LHCN-M2 (cell line): ENCODE measurements at places on chromosomes 11 and 22. TPM values are rescaled to one million over a fixed set of nuclear protein-coding genes. Genes with fewer than 3 reads are reported as not detected.

The PLEKHA7 gene
- 0.13 and 0.29 TPM in 2 replicates for total RNA-seq

The HORMAD2 gene
- total RNA-seq: not detected in 2 replicates

The GLB1L2 gene
- total RNA-seq: not detected in 2 replicates

GRCh38 chr11:96530473-96530872 is 140.7 kb downstream of the JRKL start:
- no peak for DNase-seq

DNA sequence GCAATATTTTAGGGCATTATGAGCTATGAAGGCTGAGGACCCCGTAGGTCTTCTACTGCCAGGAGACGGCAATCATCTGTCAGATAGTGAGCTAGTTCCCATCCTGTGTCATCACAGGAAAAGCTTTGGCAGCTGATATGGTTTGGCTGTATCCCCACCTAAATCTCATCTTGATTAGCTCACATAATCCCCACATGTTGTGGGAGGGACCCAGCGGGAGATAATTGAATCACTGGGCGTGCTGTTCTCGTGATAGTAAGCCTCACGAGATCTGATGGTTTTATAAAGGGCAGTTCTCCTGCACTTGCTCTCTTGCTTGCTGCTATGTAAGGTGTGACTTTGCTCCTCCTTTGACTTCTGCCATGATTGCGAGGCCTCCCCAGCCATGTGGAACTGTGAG is 18.1 kb downstream of the CSRP3 start:
- DNase-seq: no peak

DNA sequence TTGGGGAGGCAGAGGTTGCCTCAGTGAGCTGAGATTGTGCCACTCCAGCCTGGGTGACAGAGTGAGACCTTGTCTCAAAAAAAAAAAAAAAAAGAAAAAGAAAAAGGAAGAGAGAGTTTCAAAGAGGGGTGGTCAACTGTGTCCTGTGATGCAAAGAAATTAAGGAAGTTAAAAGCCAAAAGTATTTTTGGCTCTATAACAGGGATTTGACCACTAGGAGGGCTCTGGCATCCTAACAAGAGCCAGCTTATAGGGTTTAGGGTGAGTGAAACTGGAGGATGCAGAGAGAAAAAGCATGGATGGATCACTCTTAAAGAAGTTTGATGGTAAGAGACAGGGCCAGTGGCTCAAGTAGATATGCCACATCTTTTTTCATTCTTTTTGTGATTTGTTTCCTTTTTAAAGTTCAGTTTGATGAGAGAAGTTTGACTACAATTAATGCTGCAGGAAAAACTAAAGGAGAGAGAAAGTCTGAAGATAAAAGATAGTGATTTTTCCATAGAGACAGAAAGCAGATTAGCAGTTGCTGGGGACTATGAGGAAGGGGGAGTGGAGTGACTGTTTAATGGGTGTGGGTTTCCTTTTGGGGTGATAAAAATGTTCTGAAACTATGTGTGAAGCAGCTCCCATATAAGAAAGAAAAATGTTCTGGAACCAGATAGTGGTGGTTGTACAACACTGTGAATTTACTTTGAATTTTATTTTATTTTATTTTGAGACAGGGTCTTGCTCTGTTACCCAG is 11.1 kb upstream of the MICAL2 start:
- no peak for DNase-seq

DNA sequence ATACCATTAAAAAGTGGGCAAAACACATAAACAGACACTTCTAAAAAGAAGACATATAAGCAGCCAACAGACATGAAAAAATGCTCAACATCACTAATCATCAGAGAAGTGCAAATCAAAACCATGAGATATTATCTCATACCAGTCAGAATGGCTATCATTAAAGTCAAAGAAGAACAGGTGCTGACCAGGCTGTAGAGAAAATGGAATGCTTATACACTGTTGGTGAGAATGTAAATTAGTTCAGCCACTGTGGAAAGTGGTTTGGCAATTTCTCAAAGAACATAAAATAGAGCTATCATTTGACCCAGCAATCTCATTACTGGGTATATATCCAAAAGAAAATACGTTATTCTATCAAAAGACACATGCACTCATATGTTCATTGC is 13.5 kb downstream of the OR2AT4 start:
- DNase-seq: no peak

GRCh38 chr22:27450448-27450847 is 351.1 kb downstream of the MN1 start:
- DNase-seq: no peak

GRCh38 chr22:39281126-39281525 is 36.3 kb upstream of the PDGFB start:
- DNase-seq: no peak

- peak; percentile 46 for DNase-seq
Measured at GRCh38 chr11:14249121-14249963, 109.6 kb downstream of the RRAS2 start.

- no peak for DNase-seq
Measured at GRCh38 chr11:64743591-64744543, at the start of gene RASGRP2. TSS of gene RASGRP2 (minus strand) at chr11:64744142. CDS start at chr11:64742866, 1,276 bp downstream.

- peak; percentile 29 for DNase-seq
Measured at GRCh38 chr11:105092256-105093239, 47.0 kb downstream of the CARD18 start.

- peak; percentile 98 for DNase-seq
Measured at GRCh38 chr11:110000031-110000502, 93.1 kb upstream of the ZC3H12C start.
